ENCODE measurements at places on chromosomes 6 and 20.

DNA sequence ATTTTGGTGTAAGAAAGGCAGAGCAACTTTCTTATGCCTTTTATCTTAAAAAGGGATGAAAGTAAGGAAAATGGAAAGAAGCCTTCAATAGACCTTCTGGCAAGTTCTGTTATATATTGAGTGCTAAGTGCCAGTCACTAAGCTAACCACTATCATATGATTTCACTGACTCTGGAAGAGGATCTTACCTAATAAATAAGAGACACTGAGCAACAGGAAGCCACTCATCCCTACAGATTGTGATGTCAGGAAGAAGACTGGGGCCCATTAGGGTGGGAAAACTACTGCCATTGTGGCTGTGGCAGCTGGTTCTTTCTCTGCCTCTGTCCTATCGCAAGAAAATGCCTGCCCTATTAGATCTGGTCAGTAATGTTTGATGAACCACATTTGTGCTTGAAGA lies 89.6 kb downstream of the AIG1 start:
- DNase-seq: no peak

DNA sequence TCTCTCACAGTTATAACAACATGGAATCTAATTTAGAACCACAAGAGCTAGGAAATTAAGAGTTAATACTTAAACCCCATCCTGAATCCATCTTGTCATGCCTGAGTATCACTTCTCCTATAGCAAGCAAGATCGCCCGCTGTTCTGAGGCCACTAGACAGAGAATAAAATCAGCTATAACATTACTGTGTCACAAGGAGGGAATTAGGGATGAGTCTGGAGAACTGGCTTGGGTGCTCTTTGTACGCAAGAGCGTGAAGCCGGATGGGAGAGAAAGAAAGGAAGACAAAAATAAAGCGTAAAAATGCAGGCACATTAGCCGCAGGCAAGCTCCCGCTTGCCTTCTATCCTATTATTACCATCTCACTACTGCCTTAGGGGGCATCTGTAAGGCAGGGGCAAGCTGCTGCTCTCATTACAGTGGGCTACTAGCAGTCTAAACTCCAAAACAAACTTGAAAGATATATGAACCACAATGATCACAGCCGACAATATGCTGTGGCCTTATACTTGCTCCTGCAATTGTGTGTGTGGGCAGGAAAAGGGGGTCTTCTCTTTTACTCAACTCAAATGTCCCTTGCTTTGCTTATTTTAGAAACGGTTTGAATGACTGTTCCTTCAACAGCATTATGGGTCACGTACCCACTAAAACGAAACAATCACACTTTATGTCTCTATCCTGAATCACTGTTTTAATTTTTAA lies 81.9 kb downstream of the GJA10 start:
- DNase-seq: no peak

GRCh38 chr6:163588220-163588919 lies 173.9 kb downstream of the QKI start:
- DNase-seq: no peak

GRCh38 chr6:28945349-28945748 lies 21.6 kb upstream of the TRIM27 start:
- DNase-seq: no peak

- no peak for DNase-seq
Measured at GRCh38 chr6:11233673-11234573, 1.5 kb upstream of the NEDD9 start.

GRCh38 chr6:72966628-72967280 lies 258.5 kb downstream of the KHDC1L start:
- DNase-seq: no peak

- DNase-seq: no peak
Measured at GRCh38 chr6:52186480-52186879, 305 bp downstream of the IL17A start.

DNA sequence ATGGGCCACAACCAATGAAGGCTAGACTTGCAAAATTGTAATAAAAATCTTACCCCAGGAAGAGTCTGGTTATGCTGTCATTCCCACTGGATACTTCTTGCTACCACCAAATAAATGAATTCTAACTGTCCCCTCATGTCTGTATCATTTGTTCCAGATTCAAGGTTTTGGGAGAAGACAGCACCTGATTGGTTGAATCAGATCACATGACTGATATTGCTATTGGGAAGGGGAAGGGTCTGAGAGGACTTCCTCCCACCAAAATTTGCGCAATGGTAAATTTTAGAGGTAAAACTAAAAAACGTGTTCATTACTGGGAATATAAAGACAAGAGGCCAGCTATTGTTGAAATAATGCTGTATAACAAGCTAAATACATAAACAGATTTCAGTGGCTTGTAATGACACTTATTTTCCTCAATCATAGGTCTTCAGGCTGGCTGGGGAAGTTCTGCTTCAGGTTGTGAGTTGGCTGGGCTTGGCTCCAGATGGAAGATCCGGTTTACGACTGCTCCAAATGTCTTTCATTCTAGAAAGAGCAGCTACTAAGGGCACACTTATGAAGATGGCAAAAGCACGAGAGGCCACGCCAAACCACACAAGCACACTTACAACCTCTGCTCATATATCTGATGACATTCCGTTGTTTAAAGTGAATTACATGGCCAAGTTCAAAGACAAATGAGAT lies 27.1 kb upstream of the TASP1 start:
- DNase-seq: no peak

- peak; percentile 4 for DNase-seq
Measured at GRCh38 chr20:15236812-15237211, 899.4 kb upstream of the FLRT3 start.

GRCh38 chr6:166999884-167000253 lies 672 bp downstream of the CEP43 start:
- DNase-seq: no peak

DNA sequence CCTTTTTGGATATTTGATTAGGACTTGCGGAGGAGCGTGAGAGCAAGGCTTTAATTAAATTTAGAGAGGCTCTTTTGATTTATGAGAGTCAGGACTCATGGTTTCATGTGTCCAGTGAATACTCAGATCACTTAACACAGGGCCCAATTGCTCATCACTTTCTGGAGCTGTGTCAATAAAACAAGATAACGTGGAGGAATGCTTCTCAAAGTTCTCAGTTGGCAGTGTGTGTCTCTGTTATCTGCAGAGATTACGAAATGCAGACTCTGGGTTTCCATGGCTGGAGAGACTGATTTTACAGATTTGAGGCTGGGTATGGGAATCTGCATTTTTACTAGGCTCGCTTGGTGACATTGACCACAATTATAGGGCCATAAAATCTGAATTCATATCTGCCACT lies 335.8 kb upstream of the FLRT3 start:
- no peak for DNase-seq

GRCh38 chr6:163756079-163756478 lies 341.6 kb downstream of the QKI start:
- no peak for DNase-seq

- no peak for DNase-seq
Measured at GRCh38 chr20:62843656-62844055, 18.0 kb downstream of the TCFL5 start.

DNA sequence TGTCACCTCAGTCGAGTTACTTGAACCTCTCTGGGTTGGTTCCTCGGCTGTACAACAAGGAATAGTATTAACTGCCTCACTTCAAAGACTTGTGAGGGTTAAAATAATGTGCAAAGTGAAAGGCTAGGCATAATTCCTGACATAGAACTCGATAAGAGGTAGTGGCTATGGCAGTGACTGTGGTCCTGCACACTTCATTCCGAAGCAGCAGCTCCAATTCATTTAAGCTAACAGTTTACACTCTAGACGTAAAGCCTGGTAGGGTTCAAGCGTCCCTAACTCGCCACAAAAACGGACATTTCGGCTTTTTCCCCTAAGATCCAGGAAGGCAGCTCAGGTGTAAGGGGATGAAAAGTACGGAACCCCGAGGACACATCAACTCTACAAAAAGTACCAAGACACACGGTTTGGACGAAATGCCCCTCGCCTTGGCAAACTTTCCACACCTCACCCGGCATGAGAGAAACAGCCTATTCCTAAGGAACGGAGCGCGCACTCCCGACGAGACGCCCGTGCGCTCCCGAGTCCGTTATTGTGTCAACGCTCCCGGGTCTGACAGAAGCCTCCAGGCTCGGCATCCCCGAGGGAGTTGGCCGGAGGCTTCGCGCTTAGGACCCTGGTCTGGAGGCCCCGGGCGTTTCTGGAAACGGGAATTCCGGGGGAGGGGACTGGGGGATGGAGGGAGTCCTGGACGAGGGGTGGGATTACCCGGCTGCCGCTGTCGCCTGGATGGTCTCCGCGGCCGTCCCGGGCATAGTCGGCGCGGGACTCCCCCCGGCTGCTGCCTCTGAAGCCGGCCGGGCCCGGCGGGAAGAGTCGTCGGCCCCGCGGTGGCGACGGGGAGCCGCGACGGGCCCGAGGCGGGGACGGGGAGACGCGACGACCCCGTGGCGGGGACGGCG lies 937 bp downstream of the ZNF318 start:
- peak; percentile 39 for DNase-seq

GRCh38 chr20:50584687-50585086 lies 74.5 kb downstream of the PTPN1 start:
- DNase-seq: no peak

DNA sequence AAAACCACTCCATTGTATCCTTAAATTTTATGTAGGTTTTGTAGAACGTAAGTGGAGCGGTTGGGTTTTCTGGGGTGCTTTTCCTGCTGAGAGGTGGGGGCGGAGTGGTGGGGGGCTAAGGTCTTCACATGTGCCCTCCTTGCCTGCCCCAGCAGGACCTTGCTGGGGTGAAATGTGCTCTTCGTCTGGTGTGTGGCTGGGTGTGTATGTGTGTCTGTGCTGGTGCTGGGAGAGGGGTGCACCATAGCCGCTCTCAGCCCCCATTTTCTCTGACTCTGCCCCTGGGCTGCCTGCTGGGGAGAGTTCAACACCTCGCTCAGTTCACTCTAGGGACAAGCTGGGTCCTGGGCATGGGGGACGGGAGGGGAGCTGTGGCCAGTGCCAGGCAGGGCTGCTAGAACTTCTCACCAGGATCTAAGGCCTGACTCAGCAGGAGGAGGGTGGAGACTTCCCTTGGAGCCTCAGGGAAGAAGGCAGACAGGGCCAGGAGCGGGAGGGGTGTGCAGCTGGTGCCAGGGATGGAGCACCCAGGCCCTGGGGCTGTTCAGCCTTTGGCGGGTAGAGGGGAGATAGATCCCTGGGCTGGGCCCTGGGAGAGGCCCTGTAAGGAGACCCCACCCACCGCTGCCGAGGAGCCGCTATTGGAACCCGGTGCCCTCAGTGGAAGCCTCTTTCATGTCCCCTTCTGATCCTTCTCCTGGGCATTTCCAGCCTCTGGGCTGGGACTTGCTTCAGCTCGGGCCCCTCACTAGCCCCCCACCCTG lies 4.8 kb downstream of the SOX18 start:
- no peak for DNase-seq

GRCh38 chr6:112203577-112204349 lies 50.6 kb downstream of the LAMA4 start:
- no peak for DNase-seq

DNA sequence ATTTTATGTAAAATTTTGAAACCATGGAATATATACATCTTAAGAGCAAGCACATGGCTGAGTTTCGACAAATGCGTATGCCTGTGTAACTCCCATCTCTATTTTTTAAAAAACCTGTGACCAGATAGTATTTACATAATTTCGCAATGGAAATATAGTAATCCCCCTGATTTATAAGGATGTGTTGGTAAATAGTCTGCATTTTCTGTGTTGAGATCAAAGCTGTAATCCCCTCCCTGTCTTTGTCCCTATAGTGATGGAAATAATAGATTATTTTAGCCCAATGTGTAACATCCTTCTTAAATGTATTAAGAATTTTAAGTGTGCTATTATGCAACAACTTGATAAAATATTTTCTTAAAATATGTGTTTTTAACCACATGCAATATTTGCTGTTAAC lies 267.3 kb downstream of the CDKAL1 start:
- DNase-seq: no peak

GRCh38 chr6:161901740-161902426 lies 628.0 kb upstream of the AGPAT4 start:
- no peak for DNase-seq

DNA sequence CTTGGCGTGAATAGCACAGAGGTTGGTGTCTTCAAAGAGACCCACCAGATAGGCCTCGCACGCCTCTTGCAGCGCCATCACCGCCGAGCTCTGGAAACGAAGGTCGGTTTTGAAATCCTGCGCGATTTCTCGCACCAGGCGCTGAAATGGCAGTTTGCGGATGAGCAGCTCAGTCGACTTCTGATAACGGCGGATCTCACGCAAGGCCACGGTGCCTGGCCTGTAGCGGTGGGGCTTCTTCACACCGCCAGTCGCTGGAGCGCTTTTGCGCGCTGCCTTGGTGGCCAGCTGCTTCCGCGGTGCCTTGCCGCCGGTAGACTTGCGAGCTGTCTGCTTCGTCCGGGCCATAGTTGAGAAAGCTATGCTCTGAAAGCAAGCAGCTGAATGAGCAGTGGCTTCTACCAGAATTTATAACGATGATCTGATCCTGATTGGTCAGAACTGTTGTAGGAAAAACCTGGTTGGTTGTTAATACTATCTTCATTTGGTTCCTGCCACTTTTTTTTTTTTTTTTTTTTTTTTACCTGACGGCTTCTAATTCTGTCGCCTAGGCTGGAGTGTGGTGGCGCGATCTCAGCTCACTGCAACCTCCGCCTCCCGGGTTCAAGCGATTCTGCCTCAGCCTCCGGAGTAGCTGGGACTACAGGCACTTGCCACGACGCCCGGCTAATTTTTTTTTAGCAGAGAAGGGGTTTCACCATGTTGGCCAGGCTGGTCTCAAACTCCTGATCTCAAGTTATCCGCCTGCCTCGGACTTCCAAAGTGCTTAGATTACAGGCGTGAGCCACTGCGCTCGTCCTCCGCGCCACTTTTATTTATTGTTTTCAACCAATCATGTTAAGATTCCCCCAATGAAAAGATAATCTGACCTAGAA lies 21.5 kb downstream of the OR2B2 start:
- DNase-seq: peak; percentile 18

- DNase-seq: no peak
Measured at GRCh38 chr6:151993364-151993763, 185.9 kb downstream of the ESR1 start.

GRCh38 chr6:142886431-142887170 lies 58.4 kb downstream of the HIVEP2 start:
- DNase-seq: no peak

DNA sequence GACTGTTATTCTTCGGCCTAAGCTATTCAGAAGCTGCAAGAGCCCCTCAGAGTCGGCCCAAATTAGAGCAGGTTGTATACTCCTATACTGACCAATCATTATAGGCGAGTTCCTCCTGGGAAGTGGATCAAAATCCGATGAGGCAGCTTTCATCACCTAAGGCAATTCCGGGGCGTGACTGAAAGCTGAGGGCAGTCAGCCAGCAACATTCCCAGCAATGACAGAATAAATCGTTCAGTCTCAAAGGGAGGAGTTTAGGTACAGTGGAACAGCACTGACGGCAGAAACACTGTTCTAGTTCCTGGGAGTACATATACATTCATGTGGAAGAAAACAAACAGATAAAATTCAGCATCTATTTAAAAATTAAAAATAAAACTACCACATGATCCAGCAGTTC lies 10.8 kb downstream of the HLA-DQB2 start:
- peak; percentile 22 for DNase-seq
